ENCODE measurements at places on chromosomes 3 and 15. TPM values are rescaled to one million over a fixed set of nuclear protein-coding genes. Genes with fewer than 3 reads are reported as not detected.

Gene ACTC1
- 2.4 TPM for total RNA-seq

DNA sequence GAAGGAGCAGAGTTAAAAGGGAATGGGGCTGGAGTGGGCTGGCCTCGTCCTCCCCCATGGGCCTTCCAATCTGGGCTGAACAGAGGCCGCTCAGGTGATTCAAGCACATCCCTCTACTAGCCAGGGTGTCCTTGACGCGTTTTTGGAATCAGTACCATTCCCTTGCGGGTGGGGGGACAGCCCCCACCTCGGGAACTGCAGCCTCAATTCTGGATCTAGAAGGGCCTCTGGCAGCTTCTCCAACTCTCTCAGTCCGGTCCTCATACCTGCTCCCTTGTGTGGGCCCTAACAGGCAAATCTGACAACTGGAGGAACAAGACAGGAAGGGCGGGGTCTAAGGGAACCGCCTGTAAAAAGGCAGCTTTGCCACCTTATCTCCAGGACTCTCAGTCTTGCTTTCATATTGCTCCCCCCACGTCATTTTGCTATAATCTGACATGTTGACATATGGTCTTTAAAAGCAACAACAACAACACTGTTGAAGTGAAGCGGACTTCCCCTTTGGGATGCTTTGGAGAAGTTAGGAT, 802 bp upstream of the CHRNB4 start:
- no peak for DNase-seq

- DNase-seq, result no peak
These were observed 515.9 kb downstream of the GBE1 start for GRCh38 chr3:81245501-81245900.

Gene AGBL1
- total RNA-seq, result 1.1 TPM

GRCh38 chr15:101358895-101359294, 63.8 kb upstream of the SNRPA1 start:
- DNase-seq, result no peak
